ENCODE measurements at places on chromosomes 3 and 15.

GRCh38 chr3:153513236-153513635 is 351.2 kb downstream of the RAP2B start:
- no peak for DNase-seq

DNA sequence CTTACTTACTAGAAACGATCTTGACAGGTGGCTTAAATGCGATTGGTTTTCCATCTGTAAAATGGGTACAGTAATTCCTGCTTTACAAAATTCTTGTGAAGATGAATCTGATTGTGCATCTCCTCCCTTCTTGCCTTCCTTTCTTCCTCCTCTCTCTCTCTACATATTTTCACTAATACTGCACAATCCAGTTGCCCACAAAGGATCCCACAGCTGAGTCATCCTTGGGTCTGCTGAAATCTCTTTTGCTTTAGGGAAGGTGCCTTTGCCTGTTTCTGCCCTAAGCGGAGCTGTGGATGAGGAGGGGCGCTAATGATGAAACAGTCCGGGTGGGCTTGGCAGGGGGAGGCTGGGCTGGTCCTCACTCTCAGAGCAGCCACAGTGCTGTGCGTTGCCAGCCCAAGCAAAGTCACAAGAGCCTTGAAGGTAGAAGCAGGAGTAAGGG is 46.1 kb downstream of the AMOTL2 start:
- DNase-seq = no peak

- no peak for DNase-seq
These were observed 2.7 kb upstream of the FNDC3B start for GRCh38 chr3:172036541-172037215.

DNA sequence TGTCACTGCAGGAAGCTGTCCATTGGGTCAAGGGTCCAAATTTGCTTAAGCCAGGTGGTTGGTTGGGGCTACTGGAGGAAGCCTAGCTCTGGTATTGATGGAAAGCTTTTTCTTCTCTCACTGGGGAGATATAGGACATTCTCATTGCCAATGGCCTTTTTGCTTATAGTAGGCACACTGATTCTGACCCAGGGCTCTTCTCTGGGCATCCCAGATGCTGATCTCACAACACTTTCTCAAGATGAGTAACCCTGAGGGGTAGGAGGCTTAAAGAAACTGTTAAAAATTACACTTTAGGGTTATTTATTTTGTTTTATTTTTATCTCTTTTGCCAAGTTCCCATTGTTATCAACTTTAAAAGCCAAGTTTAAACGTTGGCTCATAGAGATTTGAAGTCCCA is 337.8 kb downstream of the LRRC3B start:
- no peak for DNase-seq

GRCh38 chr3:173734473-173734872 is 336.9 kb downstream of the NLGN1 start:
- DNase-seq = no peak

DNA sequence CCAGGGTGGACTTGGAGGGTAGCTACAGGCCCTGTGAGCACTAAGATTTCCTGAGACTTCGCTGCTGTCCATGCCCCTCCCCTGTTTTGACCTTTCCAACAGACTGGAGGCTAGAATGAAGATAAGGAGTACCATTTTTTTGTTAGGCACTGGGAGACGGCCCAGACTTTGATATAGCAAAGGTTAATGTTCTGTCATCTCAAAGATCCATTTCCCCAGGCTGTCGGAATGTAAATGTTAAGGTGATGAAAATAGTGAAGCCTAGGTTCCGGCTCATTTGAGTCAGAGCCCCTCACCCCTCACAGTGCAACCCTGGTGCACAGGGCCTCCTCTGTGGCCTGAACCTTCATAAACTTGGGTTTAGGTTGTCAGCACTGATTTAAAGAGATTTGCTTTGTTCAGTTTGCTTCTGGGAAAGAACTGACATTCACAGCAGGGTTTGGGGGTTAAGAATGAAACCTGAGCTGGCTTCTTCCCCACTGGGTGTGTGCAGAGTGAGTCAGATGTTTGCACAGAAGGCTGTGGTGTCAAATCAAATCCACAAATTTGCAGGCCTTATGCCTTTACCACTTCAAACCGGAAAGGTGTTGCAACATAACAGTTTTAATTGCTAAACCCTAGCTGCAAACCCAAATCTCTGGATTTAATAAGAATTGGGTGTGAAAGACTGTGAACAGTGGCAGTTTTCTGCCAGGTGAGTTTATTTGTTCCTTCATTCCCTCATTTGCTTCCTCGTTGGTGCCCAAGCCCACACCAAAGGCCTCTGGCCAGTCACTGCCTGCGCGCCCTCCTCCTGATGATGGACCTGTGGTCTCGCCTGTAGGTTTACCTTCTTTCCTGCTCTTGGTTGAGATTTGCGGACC is 20.6 kb upstream of the KCTD6 start:
- DNase-seq = peak; percentile 56

DNA sequence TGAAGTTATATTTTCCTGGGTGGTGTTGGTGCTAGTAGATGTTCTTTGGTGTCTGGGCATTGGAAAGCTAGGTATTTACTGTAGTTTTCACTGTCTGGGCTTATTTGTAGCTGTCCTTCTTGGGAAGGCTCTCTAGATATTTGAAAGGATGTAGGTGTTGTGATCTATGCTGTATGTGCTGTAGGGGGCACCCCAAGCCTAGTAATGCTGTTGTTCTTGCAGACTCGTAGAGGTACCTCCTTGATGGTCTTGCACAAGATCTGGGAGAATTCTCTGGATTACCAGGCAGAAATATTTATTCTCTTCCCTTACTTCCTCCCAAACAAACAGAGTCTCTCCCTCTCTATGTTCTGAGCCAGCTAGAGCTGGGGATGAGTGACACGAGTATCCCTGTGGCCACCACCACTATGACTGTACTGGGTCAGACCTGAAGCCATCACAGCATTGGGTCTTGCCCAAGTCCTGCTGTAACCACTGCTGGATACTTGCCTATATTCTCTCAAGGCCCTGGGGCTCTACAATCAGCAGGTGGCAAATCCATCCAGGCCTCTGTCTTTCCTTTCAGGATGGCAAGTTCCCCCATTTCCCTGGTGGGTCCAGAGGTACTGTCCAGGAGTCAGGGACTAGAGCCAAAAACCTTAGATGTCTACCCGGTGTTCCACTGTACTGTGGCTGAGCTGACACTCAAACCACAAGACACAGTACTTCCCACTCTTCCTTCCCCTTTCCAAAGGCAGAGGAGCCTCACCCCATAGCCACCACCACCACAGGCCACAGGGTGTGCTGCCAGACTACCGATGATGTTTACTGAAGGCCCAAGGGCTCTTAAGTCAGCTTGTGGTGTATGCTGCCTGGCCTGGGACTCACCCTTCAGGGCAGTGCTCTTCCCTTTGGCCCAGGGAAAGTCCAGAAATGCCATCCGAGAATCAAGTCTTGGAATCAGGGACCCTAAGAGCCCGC is 195.2 kb upstream of the DPPA4 start:
- no peak for DNase-seq

DNA sequence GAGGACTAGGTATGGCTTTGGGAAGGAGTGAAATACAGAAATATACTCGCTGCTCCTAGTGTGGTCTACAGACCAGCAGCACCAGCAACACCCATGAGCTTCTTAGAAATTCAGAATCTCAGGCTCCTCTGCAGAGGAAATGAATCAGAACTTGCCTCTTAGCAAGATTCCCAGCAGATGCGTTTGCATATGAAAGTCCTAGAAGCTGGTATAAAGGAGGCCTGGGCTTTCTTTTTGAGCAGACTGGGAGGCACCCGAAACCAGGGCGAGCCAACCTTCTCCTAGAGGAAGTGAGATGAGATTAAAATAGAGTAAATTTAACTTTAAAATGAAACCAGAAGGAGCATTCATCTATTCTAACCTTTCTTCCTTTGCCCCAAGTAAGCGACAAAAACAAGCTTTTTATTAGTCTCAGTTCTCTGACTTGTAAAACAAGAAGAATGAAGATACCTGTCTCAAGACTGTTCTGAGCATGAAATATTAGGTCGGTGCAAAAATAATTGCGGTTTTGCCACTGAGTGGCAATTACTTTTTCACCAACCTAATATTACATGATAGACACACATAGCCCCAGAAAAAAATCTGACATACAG is 140.0 kb downstream of the PDZRN3 start:
- no peak for DNase-seq

GRCh38 chr3:107881509-107881908 is 209.3 kb downstream of the CD47 start:
- DNase-seq = no peak

GRCh38 chr3:70400194-70400593 is 87.8 kb upstream of the MDFIC2 start:
- DNase-seq = no peak

GRCh38 chr3:94709249-94709902 is 646.5 kb downstream of the NSUN3 start:
- DNase-seq = no peak

DNA sequence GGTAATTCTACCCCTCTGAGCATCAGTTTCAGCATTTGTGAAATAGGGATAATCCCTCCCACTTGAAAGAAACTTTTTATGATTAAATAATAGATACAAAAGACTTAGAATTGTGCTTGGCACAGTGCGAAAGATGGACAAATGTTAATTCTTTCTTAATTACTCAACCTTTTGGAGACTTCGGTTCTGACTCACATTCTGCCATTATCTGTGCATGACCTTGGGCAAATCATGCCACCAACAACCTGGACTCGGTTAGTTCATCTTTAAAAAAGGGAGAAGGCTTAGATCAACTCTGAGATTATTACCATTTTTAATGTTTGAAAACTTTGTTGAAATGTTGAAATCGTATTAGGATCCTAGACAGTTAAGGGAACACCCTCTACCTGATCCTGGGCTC is 40.6 kb upstream of the POLR2M start:
- DNase-seq = no peak

DNA sequence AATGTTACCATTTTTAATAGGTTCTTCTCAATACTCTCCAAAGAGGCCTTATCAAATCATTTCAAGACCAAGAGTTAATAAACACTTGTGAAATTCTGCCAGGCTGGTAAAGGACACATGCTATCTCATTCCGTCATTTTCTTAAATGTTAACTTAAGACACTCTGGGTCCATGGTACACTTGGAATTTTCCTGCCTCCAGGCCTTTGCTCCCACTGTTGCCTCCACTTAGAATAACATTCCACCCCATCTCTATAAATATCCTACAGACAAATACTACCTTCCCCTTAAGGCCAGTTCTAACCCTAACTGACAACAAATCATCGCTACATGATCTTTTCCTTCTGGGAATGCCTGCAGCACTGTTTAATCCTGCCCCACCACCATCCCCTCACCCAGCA is 24.1 kb downstream of the MAGI1 start:
- DNase-seq = no peak

- no peak for DNase-seq
These were observed 17.4 kb upstream of the TRMT10C start for GRCh38 chr3:101544161-101544850.

- no peak for DNase-seq
These were observed 930.7 kb downstream of the MCTP2 start for GRCh38 chr15:95162069-95162468.

GRCh38 chr3:177528306-177529070 is 331.2 kb upstream of the TBL1XR1 start:
- DNase-seq = no peak

- DNase-seq = no peak
These were observed 5.0 kb downstream of the RPLP1 start for GRCh38 chr15:69457304-69458280.

DNA sequence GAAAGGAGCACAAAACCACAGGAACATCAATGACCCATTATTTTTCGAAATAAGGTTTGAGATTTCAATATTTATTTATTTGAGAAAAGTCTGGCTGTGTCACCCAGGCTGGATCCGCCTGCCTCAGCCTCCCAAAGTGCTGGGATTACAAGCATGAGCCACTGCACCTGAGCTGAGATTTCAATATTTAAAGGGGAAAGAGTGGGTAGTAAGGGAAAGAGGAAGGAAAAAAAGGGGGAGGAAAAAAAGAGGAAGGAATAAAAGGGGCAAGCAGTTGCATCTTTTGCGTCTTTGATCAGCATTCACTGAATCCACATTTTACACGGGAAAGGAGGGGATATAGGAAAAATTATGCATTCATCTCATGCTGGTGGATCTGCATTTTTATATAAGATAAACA is 47.4 kb downstream of the ERICH6 start:
- DNase-seq = no peak

DNA sequence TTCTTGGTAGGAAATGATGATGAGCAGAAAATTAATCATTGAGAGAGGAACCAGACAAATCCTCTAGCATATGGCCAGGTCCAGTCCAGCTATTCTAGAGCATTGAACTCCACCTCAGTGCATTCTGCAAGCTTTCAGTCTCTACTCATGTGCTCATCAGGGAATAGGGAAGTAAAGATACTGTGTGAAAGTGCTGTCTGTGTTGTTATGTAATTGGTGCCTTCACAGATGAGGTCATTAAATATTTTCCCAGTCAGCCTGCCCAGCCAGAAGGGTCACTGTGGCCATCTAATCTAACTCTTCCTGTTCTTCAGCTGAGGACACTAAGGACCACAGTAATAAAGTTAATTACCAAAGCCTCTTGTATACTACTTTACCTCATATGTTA is 28.2 kb downstream of the C3orf62 start:
- no peak for DNase-seq

GRCh38 chr3:124584245-124584551 is 146.1 kb upstream of the UMPS start:
- no peak for DNase-seq

- no peak for DNase-seq
These were observed 53.1 kb upstream of the SLC7A14 start for GRCh38 chr3:170638988-170639387.

GRCh38 chr15:69723404-69724096 is 270.9 kb downstream of the RPLP1 start:
- DNase-seq = no peak

Measured in NCI-H510A (cell line).